ENCODE measurements at places on chromosomes 2 and 18.

DNA sequence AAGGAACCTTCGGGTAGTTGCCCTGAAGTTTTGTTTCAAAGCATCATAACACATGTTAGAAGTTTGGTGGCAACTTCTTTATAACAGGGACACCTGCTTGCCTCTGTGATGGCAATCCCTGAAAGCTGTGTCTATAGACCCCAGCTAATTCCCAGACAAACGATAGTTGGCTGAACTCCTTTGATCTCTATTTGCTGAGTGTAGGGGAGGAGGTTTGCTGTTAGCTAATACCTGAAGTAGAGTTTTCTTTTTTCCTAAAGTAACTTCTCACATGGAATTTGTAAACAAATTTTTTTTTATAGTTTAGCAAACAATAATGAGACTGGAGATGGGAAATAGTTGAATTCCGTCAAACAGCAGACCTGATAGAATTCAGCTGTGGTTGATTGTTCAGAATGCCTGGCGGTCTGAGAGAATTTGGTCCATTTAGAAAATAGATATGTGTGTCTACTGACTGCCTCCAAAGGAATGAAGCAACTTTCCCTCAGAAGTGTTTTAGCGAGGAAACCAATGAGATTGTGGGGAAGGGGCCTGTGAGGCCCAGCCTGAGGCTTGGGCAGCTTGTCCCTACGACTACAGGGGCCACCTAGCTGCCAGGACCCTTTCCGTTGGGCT, 123.5 kb upstream of the EPAS1 start:
- DNase-seq, result no peak

DNA sequence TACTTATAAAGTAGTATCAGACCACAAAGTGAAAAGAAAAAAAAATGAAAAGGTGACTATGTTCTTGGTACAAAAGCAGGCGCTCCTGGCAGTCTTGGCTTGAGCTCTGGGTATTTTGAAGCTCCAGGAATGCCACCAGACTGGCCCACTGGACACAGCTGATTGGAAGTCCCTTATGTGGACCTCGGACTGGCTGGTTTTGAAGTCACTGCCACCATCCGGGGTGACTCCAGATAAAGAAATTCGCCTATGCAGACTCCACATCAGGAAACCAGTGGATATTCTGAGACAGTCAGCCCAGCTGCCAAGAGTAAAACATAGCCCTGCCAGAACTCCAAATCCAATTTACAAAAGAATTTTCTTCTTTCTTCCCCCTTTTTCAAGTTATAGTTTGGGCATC, 28.0 kb downstream of the ACKR3 start:
- no peak for DNase-seq

DNA sequence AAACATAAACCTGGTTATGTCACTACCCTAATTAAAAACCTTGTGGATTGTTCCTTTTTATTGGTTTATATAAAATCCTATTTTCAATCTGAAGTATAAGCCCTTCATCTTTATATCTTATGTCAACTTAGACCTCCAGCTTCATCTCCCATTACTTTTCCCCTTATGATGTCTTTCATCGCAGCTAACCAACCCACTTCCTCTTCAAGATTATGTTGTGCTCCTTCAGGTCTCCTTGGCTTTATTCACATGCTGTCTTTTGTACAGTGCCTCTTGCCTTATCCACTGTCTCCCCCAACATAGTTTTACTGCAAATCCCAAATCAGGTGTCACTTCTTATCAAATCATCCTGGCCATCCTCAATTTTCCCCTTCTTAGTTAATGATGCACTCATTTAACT, 25.9 kb downstream of the MBD5 start:
- no peak for DNase-seq

- DNase-seq, result no peak
These were observed 466.0 kb downstream of the NR4A2 start for GRCh38 chr2:155866477-155866876.

- no peak for DNase-seq
These were observed 5.2 kb downstream of the DYSF start for GRCh38 chr2:71458413-71459083.
